Activated CD4-positive, alpha-beta T cell treated with anti-CD3 and anti-CD28 coated beads for 4 hours (primary cell): ENCODE measurements at places on chromosomes 2 and 18.

GRCh38 chr2:97988722-97989121 is 7.0 kb downstream of the TMEM131 start:
- DNase-seq = no peak

- DNase-seq = no peak
Measured at GRCh38 chr18:58766164-58766563, 94.9 kb downstream of the MALT1 start.

DNA sequence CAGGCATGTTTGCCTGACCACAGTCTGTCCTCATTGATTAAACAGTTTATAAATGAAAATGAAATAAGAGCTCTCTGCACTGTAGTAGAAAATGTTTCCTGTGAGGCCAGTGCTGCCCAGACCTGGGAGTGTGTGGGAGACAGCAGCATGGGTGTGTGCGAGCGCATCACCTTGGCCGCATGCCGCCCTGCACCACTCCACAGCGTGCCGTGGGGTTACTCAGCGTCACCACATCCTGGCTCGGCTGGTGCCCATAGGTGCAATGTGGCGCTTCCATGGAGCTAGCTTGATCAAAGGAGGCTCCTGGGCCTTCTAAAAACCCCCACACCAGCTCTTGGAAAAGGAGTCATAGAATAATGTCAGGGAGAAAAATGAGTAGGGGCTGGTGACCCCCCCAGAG is 76.0 kb upstream of the EPC2 start:
- no peak for DNase-seq

DNA sequence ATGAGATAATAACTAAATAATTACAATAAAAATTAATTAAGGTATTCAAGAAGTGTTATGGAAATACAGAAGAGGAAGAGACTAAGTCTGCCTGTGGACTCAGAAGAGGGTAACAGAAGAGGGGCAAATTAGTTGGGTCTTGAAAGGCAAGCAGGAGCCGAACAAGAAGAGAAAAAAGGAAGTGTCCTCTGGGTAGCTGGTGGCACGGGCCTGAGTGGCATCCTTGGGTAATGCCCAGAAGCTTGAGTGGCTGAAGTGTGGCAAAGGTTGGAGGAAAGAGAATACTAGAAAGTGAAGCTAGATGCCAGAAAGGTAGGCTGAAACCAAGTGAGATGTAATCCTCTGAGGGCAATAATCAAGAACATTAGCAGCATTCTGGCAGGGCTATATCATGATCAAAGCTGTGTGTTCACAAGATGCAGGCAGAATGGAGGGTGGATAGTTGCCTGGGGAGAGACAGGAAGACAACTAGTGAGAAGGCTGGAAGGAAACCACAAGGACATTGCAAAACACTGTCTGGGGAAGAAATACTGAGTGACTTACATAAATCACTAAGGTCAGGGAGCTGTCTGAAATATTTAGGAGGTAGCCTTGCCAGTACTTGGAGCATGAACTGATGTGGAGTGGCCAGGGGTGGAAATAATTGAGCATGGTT is 16.2 kb downstream of the DOCK10 start:
- no peak for DNase-seq

DNA sequence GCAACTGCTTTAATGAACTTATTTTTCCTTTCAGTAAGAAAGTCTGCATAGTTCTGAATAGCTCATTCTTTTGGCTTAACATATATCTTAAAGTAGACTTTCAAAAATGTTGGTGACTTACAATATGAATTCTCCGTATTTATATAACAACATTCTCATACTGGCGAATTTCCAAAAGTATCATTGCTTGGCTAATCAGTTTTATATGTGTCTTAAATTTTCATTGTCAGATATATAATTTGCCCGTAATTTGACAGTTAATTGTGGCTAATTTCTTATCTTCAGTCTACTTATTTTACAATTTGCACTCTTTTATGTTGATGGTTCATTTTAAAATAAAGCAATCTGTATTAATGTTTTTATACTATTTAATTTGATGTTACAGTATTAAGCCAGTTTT is 144.9 kb downstream of the ATP9B start:
- no peak for DNase-seq

DNA sequence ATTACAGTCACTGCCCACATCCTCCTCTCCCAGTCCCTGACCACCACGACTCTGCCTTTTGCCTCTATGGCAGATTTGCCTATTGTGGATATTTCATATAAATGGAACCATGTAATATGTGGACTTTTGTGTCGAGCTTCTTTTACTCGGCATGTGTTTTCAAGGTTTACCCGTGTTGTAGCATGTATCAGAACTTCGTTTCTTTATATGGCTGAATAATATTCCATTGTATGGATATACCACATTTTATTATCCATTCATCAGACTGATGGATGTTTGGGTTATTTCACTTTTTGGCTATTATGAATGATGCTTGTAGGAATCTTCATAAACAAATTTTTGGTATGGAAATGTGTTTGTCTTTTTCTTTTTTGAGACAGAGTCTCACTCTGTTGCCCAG is 24.2 kb upstream of the E2F6 start:
- DNase-seq = no peak

DNA sequence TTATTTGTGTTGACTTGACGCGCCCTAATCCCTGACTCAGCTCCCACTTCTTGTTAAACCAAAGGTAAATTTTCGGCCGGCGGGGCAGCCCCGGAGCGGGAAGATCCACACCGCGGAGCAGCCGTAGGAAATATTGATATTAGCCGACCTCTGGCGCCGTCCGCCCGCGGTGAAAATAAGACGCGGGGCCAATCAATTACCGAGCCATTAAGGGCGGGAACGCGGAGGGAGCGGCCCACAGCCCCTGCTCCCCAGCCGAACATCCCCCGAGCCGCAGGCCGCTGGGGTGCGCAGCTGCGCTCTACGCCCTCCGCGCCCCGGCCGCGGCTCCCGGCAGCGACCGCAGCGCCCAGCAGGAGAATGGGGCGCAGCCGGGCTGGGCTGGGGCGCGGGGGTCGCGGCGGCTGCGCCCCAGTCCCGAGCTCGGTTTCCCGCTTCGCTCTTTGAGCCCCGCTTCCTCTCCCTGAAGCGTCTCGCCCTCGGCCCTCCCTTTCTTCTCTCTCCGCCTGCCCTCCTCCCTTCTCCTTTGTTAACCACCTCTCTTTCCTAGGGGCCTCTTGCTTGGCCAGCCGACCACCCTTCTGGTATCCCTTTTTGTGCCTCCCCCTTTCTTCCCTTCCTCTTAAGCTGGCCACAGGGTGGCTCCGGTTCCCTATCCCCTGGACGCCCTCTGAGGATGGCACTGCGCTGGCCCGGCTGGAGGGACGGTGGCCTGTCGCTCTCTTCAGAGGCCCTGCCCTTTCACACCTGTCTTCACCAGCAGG is 40.9 kb downstream of the CELF4 start:
- DNase-seq = no peak

DNA sequence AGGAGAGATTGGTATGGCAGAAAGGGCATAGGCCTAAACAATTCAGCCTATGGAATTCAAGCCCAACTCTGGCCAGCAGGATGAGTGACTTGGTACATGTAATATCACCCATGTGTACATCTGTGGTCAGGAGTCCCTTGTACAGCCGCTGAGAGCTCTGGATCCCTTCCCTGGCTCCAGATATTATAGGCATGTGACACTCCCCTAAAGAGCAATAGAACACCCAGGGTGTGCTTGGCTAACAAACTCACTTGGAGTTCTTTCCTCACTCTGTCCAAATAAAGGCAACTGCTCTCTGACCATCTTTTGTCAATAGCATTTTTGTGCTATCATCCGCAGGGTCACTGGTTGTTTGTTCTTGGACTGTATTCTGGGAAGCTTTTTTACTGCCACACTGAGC is 197.4 kb upstream of the NCKAP5 start:
- no peak for DNase-seq

GRCh38 chr2:106058469-106059137 is 135.5 kb downstream of the UXS1 start:
- no peak for DNase-seq

- DNase-seq = no peak
Measured at GRCh38 chr2:134275058-134275862, 21.4 kb downstream of the MGAT5 start.

DNA sequence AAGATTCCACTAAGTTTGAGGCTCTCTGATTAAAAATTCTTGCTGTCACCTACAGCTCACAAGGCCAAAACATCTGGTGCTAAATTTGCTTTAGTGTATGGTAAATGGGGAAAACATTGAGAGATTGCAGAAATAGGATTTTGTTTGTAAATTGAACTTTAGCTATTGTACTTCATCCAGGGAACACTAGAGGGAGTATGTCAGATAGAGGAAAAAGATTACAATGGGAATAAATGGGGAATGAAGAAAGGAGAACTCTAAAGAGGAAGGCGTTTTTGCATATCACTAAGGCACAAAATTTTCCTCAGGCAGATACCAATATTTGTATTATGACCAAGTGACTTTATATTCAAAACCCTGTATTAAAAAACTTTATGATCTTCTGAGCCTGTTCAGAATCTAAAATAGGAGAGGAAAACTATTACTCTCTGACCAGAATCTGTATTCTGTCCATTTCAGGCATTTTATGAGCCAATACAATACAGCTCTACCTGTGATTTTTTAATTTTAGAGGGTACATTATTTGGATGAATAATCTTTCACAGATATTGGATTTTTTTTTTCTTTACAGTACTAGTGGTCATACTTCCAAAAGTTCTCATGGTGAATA is 52.3 kb upstream of the ITGB6 start:
- DNase-seq = no peak

GRCh38 chr2:3476985-3477327 is 42.4 kb downstream of the ADI1 start:
- DNase-seq = no peak
